ENCODE measurements at places on chromosomes 3 and 15.
A peak's percentile ranks its signal among the peaks of the same experiment; 100 is the strongest.

DNA sequence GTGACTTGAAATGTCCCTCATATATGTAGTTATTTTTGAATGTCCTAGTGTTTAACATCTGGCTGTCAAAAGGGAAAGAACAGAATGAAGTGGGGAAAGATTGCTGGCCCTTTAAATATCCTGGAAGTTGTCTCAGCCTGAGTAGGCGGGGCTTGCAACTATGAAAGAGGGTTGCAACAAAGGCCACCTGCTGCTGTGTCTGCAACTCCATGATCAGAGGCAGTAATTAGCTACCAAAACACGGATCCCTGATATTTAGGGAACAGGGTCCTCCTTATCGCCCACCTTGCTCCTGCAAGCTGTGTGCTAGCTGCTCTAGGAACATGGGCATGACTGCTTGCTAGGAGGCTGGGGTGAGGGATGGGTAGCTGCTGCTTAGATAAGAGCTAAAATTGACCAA lies 100.2 kb upstream of the CFAP20DC start:
- no peak overlapping the region for H3K4me3 ChIP-seq
- DNase-seq: no peak
- no peak overlapping the region for H3K27ac ChIP-seq
- peaks cover 2% of the 10 kb centered on the region for H3K27me3 ChIP-seq

GRCh38 chr3:44468572-44469520 lies 8.6 kb downstream of the ZNF445 start:
- H3K27ac ChIP-seq: peak overlapping the region; percentile 57
- no peaks in the 10 kb centered on the region for H3K27me3 ChIP-seq
- H3K36me3 ChIP-seq: peaks cover 9% of the 10 kb centered on the region

- no peak for DNase-seq
- peak overlapping the region; percentile 97 for H3K4me3 ChIP-seq
- peaks cover 66% of the 10 kb centered on the region for H3K4me1 ChIP-seq
- peaks cover 78% of the 10 kb centered on the region for H3K36me3 ChIP-seq
- H3K27ac ChIP-seq: peak overlapping the region; percentile 57
These were observed 3.7 kb downstream of the DLL4 start for GRCh38 chr15:40932649-40933516.

GRCh38 chr3:172678068-172678467 lies 32.8 kb downstream of the NCEH1 start:
- no peak overlapping the region for H3K27ac ChIP-seq
- H3K4me3 ChIP-seq: no peak overlapping the region
- DNase-seq: no peak
- H3K27me3 ChIP-seq: peaks cover 3% of the 10 kb centered on the region
- H3K4me1 ChIP-seq: peaks cover 9% of the 10 kb centered on the region

- DNase-seq: no peak
- H3K27me3 ChIP-seq: no peaks in the 10 kb centered on the region
- no peaks in the 10 kb centered on the region for H3K36me3 ChIP-seq
- no peak overlapping the region for H3K27ac ChIP-seq
These were observed 34.5 kb upstream of the AP4E1 start for GRCh38 chr15:50873935-50874361.

DNA sequence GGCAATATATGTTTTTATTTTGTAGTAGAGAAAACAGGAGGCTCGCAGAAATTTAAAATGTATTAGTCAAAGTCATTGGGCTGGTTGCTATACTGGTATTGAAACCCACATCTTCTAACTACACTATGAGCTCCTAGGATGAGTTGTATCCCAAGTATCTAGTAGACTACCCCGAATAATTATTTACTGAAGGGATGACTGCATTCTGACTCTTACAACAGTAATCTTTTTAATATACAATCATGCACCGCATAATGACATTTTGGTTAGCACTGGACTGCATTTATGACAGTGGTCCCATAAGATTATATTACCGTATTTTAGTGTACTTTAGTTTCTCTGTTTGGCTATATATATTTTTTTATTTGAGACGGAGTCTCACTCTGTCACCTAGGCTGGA lies 15.3 kb downstream of the PIGB start:
- H3K27ac ChIP-seq: no peak overlapping the region
- no peak overlapping the region for H3K4me3 ChIP-seq
- no peak for DNase-seq
- H3K27me3 ChIP-seq: no peaks in the 10 kb centered on the region
- no peaks in the 10 kb centered on the region for H3K4me1 ChIP-seq

GRCh38 chr3:127063916-127064315 lies 81.0 kb downstream of the PLXNA1 start:
- no peaks in the 10 kb centered on the region for H3K36me3 ChIP-seq
- H3K4me3 ChIP-seq: no peak overlapping the region
- H3K4me1 ChIP-seq: no peaks in the 10 kb centered on the region

DNA sequence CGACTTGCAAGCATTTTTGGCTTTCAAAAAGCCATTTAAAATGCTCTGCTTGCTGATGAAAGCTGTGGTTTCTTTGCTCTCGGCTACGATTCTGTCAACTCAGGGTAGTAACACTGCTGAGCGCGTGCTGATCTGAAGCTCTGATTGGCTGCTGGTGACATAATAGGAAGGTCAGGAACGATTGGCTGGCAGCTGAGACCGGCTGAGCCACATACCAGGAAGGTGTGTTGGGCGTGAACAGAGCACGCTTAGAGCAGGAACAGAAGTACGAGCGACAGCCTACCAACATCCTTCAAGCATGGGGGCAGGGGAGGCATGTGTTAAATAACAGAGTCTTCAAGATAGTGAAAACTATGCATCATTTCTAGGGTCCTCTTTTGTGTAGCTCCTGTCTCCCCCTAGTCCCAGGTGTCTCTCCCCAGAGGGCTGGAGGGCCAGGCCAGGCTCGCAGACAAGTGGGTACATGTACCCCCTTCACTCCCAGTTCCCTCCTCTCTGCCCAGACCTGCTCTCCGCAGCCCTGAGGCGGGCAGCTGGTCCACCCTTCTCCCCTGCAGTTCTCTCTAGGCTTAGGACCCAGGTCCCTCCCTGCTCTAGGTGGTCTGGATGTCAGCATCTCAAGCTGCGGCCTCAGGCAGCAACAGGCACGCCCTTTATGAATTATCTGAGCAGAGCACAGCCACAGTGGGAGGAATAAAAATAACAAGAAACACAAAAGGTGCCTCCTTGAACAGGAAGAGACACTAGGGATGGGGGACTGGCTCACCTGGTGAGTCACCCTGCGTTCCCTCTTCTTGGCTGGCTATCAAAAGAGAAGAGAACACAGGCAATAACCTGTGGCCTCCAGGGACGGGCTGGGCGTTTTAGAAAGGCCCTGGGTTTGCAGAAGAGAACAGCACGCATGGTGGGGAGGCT lies 76.0 kb downstream of the TAMM41 start:
- peaks cover 11% of the 10 kb centered on the region for H3K4me1 ChIP-seq
- peaks cover 7% of the 10 kb centered on the region for H3K27me3 ChIP-seq
- DNase-seq: peak; percentile 45
- peak overlapping the region; percentile 38 for H3K27ac ChIP-seq
- H3K4me3 ChIP-seq: peak overlapping the region; percentile 48

DNA sequence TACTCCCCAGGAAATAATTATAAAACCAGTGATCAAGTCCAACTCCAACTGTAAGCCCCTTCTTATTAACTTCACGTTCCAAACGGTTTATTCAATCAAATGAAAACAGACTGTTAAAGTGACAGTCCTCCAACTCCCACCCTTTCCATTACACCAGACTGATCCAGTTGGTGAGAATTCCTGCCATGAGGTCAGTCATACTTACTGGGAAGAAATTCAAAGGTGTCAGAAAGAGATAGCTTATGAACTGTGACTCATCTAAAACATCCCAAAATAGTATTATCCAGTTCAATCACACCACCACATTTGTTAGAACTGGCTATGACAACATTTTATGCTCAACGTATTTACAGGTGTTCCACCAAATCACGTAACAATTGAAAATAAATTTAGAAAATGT lies 19.5 kb downstream of the SMARCC1 start:
- H3K27me3 ChIP-seq: peaks cover 3% of the 10 kb centered on the region
- no peaks in the 10 kb centered on the region for H3K4me1 ChIP-seq
- no peak overlapping the region for H3K4me3 ChIP-seq
- H3K36me3 ChIP-seq: peaks cover 6% of the 10 kb centered on the region
- no peak for DNase-seq
- peak overlapping the region; percentile 2 for H3K27ac ChIP-seq

- peaks cover 27% of the 10 kb centered on the region for H3K36me3 ChIP-seq
- H3K27ac ChIP-seq: no peak overlapping the region
- no peak for DNase-seq
These were observed 64.1 kb downstream of the NIPA2 start for GRCh38 chr15:22902578-22902977.

DNA sequence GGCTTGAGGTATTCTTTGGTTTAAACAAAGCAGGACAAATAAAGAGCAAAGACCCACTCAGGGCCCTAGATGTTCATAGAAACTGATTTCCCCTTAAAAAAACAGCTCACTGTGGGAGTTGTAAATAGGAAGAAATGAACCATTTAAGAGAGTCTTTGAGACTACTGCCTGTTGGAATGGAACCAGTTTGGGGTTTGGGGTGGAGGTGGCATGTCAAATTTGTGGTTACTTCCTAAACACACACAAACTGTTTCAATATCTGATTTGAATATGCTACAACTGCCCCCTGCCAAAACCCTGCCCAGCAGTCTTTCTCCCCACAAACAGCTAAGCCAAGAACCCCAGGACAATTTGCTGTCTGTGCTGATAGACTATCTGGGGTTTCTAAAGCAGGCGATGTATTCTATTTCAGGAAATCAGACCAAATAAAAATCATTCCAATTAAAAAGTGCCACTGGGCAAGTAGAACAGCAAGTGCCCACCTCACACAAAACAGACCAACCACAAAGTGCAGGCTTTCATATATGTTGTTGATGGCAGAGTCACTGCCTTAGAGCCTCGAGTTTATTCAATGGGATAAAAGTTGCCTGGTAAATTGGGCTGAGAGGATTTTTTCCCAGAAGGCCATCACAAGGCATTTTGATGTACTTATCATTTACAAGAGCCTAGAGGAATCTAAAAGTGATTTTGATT lies 293.9 kb upstream of the PROK2 start:
- peaks cover 5% of the 10 kb centered on the region for H3K27me3 ChIP-seq
- peaks cover 2% of the 10 kb centered on the region for H3K4me1 ChIP-seq
- DNase-seq: no peak

DNA sequence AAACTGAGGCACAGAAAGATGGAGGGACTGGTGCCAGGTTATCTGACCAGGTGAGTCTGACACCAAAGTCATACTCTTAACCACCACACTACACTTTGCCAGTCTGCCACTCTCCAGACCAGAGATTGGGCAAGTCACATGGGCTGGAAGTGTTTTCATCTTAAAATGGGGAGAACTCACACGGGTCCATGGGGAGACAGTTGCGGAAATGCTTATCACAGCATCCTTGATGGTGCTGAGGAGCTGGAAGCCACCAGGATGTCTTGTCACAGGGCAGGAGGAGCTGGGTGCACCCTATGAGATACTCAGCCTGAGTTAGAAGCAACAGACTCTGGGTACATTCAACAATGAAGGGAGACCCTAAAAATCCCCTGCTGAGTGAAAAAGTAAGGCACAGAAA lies 4.8 kb downstream of the GALNT15 start:
- H3K36me3 ChIP-seq: no peaks in the 10 kb centered on the region
- H3K27me3 ChIP-seq: peaks cover 2% of the 10 kb centered on the region
- DNase-seq: no peak
- H3K27ac ChIP-seq: no peak overlapping the region
- peaks cover 4% of the 10 kb centered on the region for H3K4me1 ChIP-seq

DNA sequence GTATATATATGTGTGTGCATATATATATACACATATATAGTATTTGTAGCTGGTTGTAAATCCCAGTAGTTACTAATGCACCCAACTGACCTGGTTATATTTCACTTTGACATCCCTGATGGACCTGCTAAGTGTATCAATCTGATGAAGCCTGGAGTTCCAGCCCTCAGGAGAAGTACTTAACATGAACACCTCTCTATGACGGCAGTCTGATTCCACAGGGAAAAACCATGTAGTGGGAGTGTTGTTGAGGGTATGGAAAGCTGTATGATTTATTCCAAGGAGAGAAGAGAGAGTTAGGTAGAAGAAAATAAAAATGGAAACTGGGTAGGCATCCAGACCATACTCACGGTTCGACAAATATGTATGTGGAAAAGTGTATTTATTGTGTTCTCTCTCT lies 531.2 kb upstream of the SEMA6D start:
- peaks cover 17% of the 10 kb centered on the region for H3K27me3 ChIP-seq
- no peaks in the 10 kb centered on the region for H3K36me3 ChIP-seq
- H3K27ac ChIP-seq: no peak overlapping the region
- H3K4me3 ChIP-seq: no peak overlapping the region

DNA sequence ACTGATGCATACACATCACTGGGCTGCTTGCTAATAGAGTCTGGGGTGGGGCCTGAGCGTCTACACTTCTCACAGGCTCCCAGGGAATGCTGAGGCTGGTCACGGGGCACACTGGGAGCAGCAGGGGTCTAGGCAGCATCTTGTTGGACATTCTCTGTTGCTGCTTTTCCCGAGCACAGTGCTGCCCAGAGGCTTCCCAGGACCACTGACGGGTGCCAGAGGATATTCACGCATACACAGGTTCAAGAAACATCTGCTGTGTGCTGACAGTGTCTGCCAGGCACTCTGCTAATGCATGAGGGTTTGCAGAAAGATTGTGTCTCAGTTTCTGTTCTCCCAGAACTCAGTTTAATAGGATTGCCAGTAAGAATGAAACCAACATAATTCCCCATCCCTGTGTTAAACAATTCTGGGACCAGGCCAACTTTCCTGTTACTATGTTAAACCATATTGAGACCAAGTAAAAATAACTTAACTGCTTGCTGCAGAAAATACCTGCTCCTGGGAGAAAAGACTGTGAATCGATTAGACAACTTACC lies 23.9 kb upstream of the BCL2L10 start:
- H3K27me3 ChIP-seq: no peaks in the 10 kb centered on the region
- H3K4me3 ChIP-seq: no peak overlapping the region
- no peak overlapping the region for H3K27ac ChIP-seq
- DNase-seq: no peak
- peaks cover 4% of the 10 kb centered on the region for H3K36me3 ChIP-seq

DNA sequence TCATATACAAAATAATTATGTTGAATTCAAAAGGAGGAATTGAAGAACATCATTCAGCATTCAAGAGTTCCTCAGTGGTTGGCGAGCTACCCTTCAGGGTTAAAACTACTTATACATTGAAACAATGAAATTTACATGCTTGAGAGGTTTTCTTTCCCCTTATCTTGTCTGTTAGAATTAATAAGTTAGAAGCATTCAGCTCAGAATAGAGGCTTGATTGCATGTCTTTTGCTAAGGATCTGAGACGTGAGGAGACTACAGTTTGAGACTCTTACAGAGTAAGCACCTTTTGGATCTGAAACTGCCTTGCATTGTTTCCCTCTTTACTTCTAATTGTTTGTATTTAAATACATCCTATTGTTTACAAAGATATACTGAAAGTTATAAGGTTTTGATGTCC lies 157.6 kb downstream of the NSUN3 start:
- peaks cover 2% of the 10 kb centered on the region for H3K27me3 ChIP-seq
- H3K36me3 ChIP-seq: no peaks in the 10 kb centered on the region
- H3K27ac ChIP-seq: no peak overlapping the region
- H3K4me3 ChIP-seq: no peak overlapping the region
- no peak for DNase-seq

DNA sequence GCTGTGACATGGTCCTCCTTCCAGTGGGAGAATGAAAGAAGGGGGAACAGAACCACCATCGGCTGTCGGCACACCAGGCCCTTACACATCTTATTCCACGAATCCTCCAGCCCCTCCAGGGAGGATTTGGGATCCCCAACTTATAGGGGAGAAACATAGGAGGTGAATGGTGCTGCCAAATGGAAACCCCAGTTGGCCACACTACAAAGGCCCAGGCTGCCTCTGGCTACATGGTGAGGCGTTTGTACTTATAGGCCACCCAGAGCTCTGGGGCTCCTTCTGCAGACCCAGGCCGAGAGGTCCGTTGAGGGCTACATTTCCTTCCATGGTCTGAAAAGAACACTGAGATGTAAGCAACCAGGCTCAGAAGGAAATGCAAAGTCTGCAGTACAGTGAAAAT lies 12.0 kb downstream of the AMOTL2 start:
- H3K36me3 ChIP-seq: peaks cover 55% of the 10 kb centered on the region
- H3K27ac ChIP-seq: no peak overlapping the region
- H3K4me3 ChIP-seq: no peak overlapping the region
- no peak for DNase-seq
- peaks cover 27% of the 10 kb centered on the region for H3K4me1 ChIP-seq

All from endothelial cell (in vitro differentiated cells).